ENCODE measurements at places on chromosomes 1 and 21.
A peak's percentile ranks its signal among the peaks of the same experiment; 100 is the strongest.

DNA sequence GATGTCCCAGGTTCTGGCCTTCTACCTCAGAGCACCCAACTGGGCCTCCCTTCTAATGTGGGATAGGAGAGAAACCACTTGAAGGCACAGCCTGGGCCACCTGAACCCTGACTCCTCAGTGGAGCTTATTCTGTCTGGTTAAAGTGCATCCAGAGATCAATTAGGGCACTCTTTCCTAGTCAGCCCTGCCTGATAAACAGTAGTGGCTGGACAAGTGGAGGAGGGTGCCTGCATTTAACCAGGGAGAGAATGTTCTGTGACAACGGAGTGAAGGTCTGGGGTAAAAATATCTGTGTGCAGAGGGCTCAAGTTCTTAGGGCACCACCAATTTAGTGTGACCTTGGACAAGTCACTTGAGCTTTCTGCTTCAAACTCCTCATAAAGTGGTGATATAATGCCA lies 101.8 kb downstream of the FAM78B start:
- DNase-seq, result no peak

DNA sequence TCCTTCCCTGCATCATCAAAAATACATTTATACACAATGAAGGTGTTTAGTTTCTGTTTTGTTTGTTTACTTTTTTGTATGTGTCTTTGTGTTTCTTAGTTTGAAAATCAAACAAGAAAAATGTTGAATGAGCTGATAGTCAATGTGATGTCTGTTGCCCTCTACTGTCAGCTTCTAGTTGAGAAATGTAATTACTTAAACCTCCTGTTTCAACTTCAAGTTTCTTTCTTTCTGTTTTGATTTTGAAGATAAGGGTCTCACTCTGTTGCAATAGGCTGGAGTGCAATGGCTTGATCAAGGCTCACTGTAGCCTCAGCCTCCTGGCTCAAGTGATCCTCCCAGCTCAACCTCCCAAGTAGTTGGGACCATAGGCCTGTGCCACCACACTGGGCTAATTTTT lies 37.5 kb downstream of the SPTA1 start:
- no peak for DNase-seq

GRCh38 chr1:154745286-154745731 lies 124.8 kb downstream of the KCNN3 start:
- DNase-seq, result no peak

- no peak for DNase-seq
Observed at GRCh38 chr21:44571296-44571695, 2.2 kb upstream of the KRTAP10-4 start.

DNA sequence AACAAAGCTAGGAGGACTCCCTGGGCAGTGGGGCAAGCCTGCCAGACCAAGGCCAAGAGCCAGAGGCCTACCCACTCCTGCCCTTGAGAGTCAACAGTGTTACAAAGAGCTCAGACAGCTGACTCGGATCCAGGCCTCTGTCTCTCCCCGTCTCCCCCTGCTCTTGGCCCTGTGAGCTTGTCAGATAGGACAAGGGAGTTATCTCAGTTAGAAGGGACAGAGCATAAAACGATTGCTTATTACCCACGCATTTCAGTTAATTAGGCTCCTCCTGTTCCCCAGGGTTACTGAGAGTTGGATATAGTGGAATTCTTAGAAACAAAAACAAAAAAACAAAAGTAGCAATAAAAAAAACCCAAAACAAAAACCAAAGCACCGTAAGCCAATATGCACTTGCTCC lies 1.3 kb downstream of the SLC41A1 start:
- DNase-seq, result no peak

- DNase-seq, result no peak
Observed at GRCh38 chr1:31771891-31772668, 7.9 kb upstream of the ADGRB2 start.

GRCh38 chr1:69747207-69747606 lies 179.5 kb downstream of the LRRC7 start:
- DNase-seq, result no peak

GRCh38 chr1:19430121-19431068 lies 54.9 kb downstream of the CAPZB start:
- DNase-seq, result no peak

GRCh38 chr1:112901387-112901786 lies 54.6 kb downstream of the SLC16A1 start:
- no peak for DNase-seq

DNA sequence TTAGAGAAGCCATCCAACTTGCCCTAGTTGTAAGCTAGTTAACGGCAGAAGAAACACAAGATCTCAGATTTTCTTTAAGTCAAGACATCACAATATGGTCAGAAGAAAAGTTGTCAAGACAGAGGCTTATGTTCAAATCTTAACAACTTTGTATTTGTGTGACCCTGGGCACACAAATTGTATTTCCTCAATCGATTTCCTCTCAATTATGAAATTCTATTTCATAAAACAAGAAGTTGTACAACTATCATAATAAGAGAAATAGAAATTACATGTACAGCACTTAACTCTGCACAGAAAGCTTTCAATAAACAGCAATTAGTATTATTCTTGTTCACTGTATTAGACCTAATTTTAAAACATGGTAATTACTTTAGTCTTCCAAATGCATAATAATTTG lies 62.9 kb upstream of the SDC3 start:
- DNase-seq, result no peak

- DNase-seq, result no peak
Observed at GRCh38 chr1:4118746-4119515, 218.9 kb upstream of the C1orf174 start.

DNA sequence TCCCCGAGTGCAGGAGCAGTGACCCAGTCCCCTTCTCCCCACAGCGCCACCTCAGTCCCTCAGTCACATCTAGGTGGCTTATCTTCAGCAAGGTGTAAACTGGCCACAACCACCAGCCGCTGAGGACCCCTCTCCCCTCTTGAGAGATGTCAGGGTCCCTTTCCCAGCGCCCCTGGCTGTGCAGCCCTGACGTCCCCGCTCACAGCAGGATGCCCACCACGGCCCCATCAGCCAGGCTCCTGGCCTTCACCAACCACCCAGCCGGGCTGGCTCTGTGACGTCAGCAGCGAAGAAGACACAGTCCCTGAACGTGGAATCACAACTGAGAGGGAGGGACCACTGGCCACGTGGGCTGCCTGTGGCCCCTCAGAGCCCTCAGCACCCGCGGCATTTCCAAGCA lies 249.4 kb downstream of the NPHP4 start:
- no peak for DNase-seq

DNA sequence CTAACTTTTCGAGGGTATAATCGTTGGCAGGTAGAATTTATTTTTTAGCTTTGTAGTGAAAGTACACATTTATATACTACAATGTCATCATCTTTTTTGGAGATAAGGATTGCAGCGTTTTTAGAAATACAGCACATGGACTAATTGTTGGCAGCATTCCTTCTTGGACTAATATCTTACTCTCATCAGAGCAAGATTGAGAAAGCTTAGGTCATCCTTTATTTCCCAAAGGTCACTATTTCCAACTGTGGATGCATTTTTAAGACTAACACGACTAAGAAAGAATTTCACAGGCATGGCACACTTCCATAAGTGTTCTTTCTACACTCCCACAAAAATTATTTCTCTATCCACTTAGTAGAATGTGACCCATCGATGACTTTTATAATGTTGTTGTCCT lies 732.3 kb downstream of the NCAM2 start:
- DNase-seq, result no peak

DNA sequence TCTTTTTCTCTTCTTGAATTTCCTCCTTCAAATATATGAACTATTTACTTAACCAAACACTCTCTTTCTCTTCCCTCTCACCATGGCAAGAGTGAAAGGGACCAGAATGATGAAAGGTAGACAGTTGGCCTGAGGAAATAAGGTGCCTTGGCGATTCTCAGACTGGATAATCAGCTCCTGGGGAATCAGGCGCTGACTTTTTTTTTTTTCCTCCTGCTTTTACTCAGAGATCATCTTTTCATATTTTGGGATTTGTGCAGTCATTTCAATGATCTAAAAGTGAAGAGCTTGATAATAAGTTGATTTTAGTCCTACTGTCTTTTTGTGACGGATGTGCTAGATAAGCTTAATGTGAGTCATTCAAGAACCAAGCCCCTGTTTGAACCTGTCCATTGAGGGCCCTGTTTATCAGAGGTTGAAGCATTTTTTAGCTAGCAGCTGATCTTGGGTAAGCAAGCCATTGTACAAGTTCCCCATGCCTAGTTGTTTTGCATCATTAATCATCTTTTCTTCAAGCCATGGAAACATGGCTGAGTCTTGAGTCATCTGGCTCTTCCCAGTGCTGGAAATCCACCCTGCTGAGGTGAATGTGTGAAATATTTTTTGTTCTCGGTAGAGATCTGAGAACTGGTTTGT lies 40.8 kb downstream of the ITSN1 start:
- peak; percentile 86 for DNase-seq

GRCh38 chr1:165053351-165053750 lies 303.2 kb downstream of the LMX1A start:
- DNase-seq, result no peak

DNA sequence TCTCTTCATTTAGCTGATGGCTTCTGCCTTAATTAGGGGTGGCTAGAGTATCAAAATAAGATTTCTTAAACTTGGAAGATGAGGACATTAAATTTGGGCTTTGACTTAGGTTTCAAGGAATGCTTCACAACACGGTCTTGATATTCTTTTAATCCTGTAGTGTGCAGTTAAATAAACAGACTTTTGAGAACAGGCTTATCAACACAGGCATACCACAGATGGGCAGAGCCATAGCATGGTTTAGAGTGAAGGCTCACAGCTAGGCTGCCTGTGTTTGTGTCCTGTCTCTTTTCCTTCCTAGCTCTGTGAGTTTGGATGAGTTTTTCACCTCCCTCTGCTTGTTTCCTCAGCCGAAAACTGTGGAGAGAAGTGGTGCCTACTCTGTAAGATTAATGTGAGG lies 102.3 kb upstream of the IPO9 start:
- DNase-seq, result no peak

DNA sequence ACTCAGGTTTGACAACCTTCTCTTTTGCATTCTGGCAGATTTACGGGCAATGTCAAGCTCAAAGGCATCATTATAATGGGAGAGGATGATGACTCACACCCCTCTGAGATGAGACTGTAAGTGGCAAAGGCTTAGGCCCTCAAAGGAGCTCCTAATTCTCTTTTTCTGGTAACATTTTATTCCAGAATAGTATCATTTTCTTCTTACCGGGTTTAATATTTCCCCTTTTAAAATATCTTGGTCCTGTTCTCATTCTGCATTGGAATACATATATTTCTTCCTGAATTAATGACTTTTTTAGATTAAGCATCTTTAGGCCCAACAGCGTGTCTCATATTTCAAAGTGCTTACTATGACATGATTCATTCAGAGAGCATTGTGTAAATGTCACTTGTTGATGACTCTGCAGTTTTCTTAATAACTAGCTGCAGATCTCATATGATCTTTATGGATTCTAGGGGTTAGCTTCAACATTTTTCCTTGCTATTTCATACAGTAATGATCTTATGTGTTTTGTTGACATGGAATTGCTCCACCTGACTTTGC lies 1.7 kb downstream of the PITHD1 start:
- no peak for DNase-seq

DNA sequence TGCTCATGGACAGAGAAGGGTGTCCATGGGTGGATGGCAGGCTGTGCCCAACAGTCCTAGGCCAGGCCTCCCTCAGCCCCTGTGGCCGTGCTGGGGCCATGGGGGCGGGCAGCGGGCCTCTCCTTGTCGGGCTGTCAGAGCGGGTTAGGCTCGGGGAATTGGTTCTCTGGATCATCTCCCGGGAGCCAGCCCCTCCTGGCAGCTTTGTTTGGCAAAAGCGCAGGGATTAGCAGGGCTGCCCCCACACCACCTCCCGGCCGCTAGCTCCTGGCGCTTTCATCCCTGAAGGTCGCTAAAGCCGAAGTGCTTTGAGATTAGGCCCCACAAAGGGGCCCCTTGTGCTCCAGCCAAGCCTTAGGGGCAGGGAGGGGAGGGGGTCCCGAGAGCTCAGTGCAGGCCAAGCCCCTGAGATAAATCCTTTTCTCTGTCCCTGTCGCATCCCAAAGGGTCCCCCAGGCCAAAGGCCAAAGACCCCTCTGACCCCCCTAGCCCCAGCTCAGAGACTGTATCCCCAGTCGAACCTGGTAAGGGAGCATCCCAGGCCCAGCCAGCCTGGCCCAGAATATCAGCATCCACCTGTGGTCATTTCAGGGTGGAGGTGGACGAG lies 9.8 kb upstream of the DMBX1 start:
- no peak for DNase-seq

DNA sequence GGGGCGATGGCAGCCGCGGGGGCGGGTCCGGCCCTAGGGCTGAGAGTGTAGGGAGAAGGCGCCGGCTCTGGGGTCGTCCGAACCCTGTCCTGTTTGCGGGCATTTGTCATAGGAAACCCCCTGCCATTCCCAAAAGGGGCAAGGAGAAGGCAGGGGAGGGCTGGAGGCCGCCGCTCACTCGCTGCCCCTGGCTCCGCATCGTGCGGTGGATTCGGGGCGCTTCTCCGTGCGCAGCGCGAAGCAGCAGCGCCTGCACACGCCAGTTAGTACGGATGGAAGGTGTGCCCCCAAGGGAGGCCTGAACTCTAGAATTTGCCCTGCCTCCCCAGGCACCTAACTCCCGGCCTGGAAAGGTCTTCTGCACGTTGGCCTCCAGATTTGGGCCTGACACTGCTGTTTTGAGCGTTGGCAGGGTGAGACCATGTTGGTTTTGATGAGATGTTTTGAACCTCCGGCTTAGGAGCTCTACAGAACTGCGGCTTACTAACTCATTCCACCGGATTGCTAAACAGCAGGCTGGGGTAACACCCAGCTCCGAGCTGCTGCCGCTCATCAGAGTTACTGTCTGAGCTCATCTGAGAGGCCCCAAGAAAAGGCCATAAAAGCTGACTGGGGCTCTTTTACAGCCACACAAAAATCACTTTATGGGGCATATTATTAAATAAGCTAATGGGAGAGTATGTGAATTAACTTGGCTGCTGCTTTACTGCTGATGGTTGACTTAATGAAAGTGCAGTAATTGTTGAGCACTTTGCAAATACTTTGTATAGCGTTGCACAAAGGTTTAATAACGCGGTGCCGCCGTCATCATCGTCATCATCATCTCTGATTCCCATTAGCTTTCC lies 987 bp downstream of the GPR137B start:
- peak; percentile 14 for DNase-seq

GRCh38 chr1:91830242-91831131 lies 55.5 kb downstream of the TGFBR3 start:
- DNase-seq, result no peak

- no peak for DNase-seq
Observed at GRCh38 chr1:193308438-193308837, 122.0 kb upstream of the B3GALT2 start.

GRCh38 chr1:109802901-109803561 lies 39.3 kb upstream of the EPS8L3 start:
- no peak for DNase-seq

DNA sequence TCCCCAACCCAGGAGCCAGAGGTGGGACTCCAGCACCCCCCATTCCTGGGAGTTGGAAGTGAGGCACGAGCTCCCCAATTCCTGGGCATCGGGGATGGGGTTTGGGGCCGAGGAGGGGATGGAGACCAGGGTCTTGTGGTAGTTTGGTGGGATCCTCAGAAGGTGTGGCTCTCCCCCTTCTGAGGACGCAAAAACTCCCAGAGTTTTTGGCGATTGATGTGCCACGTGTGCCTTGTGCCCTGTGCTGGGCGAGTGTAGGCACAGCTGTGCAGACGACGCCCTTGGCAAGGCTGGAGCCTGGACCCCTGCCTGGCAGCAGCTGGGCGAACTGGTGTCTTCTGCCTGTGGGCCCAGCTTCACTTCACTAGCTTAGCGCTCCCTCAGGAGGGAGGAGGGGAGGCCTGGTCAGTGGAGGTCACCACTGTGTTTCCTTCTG lies 2.6 kb downstream of the GUK1 start:
- no peak for DNase-seq

Measured in fibroblast of skin of left biceps (primary cell).